Adrenal gland (tissue), 19 donors: ENCODE measurements at places on chromosomes 1 and 21. TPM values are rescaled to one million over a fixed set of nuclear protein-coding genes. Genes with fewer than 3 reads are reported as not detected.

GRCh38 chr1:80385650-80386049, 1379.1 kb upstream of the ADGRL4 start:
- H3K4me3 ChIP-seq, result no peak overlapping the region
- no peak for DNase-seq
- no peaks in the 10 kb centered on the region for H3K4me1 ChIP-seq
- H3K27ac ChIP-seq, result no peak overlapping the region
- no peaks in the 10 kb centered on the region for H3K36me3 ChIP-seq

- H3K4me1 ChIP-seq, result no peaks in the 10 kb centered on the region
- H3K27me3 ChIP-seq, result no peaks in the 10 kb centered on the region
- no peak for DNase-seq
Measured at GRCh38 chr21:25466470-25466869, 140.8 kb downstream of the MRPL39 start.

DNA sequence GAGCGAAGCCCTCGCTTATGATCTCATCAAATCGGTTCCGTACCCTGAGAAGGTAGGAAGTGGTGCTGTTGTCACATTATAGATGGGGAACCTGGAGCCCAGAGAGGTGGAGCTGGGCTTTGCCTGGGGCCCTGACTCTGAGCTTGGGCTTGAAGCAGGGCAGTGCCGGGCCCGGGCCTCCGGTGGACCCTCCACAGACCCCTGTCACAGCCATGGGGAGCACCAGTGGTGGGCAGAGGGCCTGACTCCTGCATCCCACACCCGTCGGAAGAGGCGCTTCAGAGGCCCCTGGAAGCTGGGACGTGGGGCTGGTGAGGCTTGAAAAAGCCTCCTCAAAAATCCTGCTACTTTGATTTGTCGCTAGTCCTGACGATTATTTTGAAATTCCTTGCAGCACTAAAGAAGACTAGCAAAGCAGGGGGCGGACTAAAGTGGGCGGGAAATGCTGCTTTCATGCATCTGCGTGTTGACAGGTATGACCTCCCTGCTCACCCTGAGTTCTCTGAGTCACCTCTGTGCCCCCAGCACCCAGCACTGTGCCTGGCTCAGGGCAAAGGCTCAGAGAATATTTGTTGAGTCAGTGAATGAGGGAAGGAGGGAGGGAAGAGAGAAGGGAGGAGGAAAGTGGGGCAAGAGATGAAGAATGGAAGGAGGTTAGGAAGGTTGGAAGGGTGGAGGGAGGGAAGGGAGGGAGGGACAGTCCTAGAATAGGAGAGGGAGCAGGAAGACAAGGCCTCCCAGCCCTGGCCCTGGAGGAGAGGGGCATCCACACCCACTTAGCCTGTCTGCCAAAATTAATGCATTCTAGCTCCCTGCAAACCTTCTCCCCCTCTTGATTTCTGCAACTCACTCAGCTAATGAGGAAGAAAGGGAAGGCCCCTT, 262.8 kb upstream of the VAMP3 start:
- H3K4me3 ChIP-seq, result no peak overlapping the region
- H3K4me1 ChIP-seq, result no peaks in the 10 kb centered on the region
- no peak overlapping the region for H3K27ac ChIP-seq
- no peak for DNase-seq

DNA sequence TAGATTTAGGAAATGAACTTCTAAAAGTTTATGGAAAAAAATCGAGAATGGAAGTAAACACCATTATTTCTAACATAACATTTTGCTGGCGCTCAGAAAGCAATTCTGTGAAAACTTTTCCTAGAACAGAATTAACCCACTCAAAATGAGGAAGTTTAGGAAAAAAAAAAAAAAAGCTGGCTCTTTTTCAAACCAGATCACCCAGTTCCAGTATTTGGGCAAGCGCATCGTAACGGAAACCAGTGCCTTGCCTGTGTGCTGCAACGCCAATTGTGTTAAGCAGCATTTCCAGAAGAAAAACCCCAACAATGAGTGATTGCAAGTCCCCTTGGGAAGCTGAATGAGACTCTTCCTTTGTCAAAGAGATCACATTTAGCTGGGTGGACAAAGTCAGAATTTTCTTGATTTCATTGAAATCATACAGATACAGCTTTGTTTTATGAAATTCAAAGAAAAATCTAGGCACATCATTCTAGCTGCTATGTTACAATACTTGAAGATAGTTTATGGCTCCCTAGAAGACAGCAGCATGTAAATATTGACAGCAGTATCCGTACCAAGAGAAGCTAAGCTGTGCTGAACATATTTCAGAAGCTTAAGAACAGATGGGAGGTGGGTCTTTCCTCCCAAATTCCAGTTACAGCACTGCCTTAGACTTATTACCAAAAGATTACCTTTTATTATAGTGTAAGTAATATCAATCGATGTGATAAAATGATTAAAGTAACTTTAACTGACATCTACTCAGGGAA, 113.4 kb downstream of the ERG start:
- no peaks in the 10 kb centered on the region for H3K27me3 ChIP-seq
- H3K27ac ChIP-seq, result no peak overlapping the region
- H3K4me1 ChIP-seq, result no peaks in the 10 kb centered on the region
- H3K36me3 ChIP-seq, result no peaks in the 10 kb centered on the region
- no peak overlapping the region for H3K4me3 ChIP-seq

GRCh38 chr1:17700945-17701810, 54.0 kb upstream of the ACTL8 start:
- H3K27ac ChIP-seq, result no peak overlapping the region
- no peak for DNase-seq
- no peaks in the 10 kb centered on the region for H3K4me1 ChIP-seq
- no peaks in the 10 kb centered on the region for H3K27me3 ChIP-seq
- H3K36me3 ChIP-seq, result no peaks in the 10 kb centered on the region

The UBE2U gene
- not detected for total RNA-seq

The FCGR1A gene
- 38.0 TPM for total RNA-seq

The CFAP45 gene
- not detected for total RNA-seq

The AMY1C gene
- total RNA-seq, result not detected

DNA sequence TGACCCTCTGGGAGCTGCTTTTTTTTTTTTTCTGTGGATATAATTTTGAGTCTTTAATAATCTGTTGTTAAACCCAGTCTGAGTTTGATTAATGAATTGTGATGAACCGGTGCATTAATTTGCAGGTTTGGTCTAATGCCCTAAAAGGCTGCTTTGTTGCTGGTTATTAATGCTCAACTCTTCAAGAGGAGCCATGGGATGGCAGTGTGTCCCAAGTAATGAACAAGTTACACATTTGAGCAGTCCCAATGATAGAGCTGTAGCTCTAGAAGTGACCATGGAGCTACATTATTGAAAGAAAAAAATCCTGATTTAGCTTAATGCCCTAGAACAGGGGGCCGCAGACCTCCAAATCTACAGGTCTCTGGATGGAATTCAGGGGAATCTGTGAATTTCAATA, 53.1 kb downstream of the RWDD3 start:
- H3K4me1 ChIP-seq, result no peaks in the 10 kb centered on the region
- no peak overlapping the region for H3K4me3 ChIP-seq
- H3K27me3 ChIP-seq, result no peaks in the 10 kb centered on the region
- no peak overlapping the region for H3K27ac ChIP-seq

The SYTL1 gene
- total RNA-seq, result 0.46 TPM

DNA sequence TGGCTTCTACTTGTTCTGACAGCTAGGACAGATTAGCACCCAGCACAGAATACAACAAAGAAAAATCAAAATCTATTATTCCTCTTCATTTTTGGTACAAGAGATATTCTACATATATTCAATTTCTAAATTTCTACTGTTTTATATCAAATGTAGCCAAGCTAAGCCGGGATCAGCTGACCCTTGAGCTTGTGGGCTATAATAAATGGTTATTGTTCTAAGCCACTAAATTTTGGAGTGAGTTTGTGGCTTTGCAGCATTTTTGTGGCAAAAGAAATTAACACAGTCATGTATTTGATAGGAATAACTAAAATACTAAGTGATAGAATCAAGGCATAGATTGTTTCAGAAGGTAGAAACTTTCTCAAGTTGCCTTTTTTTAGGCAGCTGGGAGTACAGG, 50.7 kb downstream of the APP start:
- H3K27ac ChIP-seq, result no peak overlapping the region
- DNase-seq, result no peak
- no peaks in the 10 kb centered on the region for H3K36me3 ChIP-seq
- no peaks in the 10 kb centered on the region for H3K27me3 ChIP-seq
- peaks cover 8% of the 10 kb centered on the region for H3K4me1 ChIP-seq
- no peak overlapping the region for H3K4me3 ChIP-seq

DNA sequence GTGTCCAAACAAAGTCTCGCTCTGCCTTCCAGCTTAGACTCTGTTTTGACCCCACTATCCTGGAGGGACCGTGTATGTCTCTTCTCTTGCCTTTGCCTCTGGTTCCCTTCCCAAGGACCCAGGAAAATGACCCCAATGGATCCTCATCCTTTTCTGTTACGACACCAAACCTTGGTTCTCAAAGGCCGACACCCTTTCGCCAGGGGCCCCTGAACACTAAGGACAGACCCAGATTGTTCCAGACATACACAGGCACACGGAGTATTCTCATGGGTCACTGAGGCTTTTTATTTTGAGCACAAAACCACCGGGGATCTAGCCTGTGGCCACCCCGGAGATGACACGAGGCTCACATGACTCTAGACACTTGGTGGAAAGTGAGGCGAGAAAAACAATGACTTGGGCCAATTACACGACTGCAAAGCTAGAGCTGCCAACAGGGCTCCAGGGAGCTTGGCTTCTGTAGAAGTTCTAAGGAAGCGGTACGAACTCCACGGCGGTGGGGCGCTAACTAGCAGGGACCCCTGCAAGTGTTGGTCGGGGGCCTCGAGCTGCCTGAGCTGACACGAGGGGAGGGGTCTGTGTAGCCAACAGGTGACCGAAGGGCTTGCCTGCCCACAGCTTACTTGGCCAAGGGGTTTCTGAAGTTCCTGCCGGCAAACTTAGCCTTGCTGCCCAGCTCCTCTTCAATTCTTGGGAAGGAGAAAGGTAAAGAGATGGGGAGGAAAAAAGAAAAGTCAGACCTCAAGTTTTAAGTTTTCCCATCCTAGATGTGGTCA, 17.6 kb downstream of the ENO1 start:
- peaks cover 30% of the 10 kb centered on the region for H3K4me1 ChIP-seq
- no peak overlapping the region for H3K4me3 ChIP-seq
- no peak overlapping the region for H3K27ac ChIP-seq
- DNase-seq, result no peak
- H3K27me3 ChIP-seq, result no peaks in the 10 kb centered on the region
- peaks cover 79% of the 10 kb centered on the region for H3K36me3 ChIP-seq

DNA sequence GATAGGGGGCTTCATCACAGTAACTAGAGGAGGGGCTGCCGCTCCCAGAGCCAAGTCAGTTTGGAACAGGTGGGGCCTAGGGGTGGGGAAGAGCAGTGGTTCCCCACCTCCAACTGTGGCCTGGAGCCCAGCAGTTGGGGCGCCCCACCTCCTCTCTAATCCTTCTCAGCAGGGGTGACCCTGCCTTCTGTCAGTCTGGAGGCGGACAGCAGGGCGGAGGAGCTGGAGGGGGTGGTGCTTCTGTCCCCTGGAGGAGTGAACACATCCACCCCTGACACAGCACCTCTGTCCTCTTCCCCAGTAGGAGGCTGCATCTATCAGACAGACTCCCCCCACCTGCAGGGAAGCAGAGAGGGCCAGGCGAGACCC, 73.8 kb downstream of the MRPL37 start:
- H3K4me1 ChIP-seq, result peaks cover 58% of the 10 kb centered on the region
- H3K4me3 ChIP-seq, result no peak overlapping the region

The ADAMTS5 gene
- total RNA-seq, result 2.9 TPM

The RGL1 gene
- 29.6 TPM for total RNA-seq

DNA sequence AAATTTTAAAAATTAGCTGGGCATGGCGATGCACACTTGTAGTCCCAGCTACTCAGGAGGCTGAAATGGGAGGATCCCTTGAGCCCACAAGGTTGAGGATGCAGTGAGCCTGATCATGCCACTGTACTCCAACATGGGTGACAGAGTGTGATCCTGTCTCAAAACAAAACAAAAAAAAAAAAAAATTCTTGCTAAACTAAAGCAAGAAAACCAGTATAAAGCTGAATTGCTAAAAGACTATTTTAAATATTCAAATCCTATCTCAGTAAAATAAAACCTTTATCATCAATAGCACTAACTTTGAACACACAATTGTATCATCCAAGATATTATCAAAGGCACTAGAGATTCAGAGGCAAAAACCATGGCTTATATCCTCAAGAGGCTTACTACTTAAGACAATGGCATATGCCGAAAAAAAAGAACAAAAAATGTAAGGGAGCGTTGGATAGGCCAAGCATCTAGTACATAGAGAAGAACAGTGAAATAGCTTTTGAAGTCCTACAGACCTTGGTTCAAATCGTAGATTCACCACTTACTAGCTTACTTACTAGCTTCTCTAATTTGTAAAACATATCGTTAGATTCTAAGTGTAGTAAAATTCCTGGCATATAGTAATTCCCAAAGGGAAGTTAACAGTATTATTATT, 3.6 kb downstream of the EPS15 start:
- no peaks in the 10 kb centered on the region for H3K36me3 ChIP-seq
